ENCODE measurements at places on chromosomes 7 and 10. TPM values are rescaled to one million over a fixed set of nuclear protein-coding genes. Genes with fewer than 3 reads are reported as not detected.

The AMZ1 gene
- 1.4 TPM for polyA plus RNA-seq

The FGL2 gene
- polyA plus RNA-seq: 14.2 TPM

The HMX2 gene
- polyA plus RNA-seq: not detected

The SLC16A9 gene
- polyA plus RNA-seq: not detected

The NUTM2A gene
- 0.15 TPM for polyA plus RNA-seq

The PRKG1 gene
- polyA plus RNA-seq: not detected

The LRIT2 gene
- polyA plus RNA-seq: not detected

The TMEM184A gene
- polyA plus RNA-seq: not detected

The CHST3 gene
- not detected for polyA plus RNA-seq

The PPIA gene
- polyA plus RNA-seq: 4,360 TPM

The COA1 gene
- polyA plus RNA-seq: 42.1 TPM

The WEE2 gene
- polyA plus RNA-seq: not detected

The NEBL gene
- 1.2 TPM for polyA plus RNA-seq

The LRIT1 gene
- not detected for polyA plus RNA-seq

The PPP1R3C gene
- polyA plus RNA-seq: not detected

The PARP12 gene
- polyA plus RNA-seq: 30.1 TPM

The PHF14 gene
- 8.8 TPM for polyA plus RNA-seq

The TBX20 gene
- polyA plus RNA-seq: not detected

The SPAM1 gene
- not detected for polyA plus RNA-seq

The GBX1 gene
- polyA plus RNA-seq: not detected

The HOXA11 gene
- polyA plus RNA-seq: not detected

The PYROXD2 gene
- polyA plus RNA-seq: 0.34 TPM

The EPO gene
- not detected for polyA plus RNA-seq

The CCDC7 gene
- 12.9 TPM for polyA plus RNA-seq

The KLLN gene
- polyA plus RNA-seq: 0.26 TPM

The SEMA3E gene
- not detected for polyA plus RNA-seq

The FRMD4A gene
- 0.49 TPM for polyA plus RNA-seq

The MYOF gene
- polyA plus RNA-seq: 0.56 TPM

The FAM131B gene
- polyA plus RNA-seq: 0.14 TPM

The RBP4 gene
- not detected for polyA plus RNA-seq

The SAMD9 gene
- polyA plus RNA-seq: 34.4 TPM

The UFSP1 gene
- 1.4 TPM for polyA plus RNA-seq

The FLNC gene
- polyA plus RNA-seq: not detected
